ENCODE measurements at places on chromosomes 7 and 10. TPM values are rescaled to one million over a fixed set of nuclear protein-coding genes. Genes with fewer than 3 reads are reported as not detected.

GRCh38 chr10:81724431-81724830, 150.6 kb upstream of the NRG3 start:
- no peak for ATAC-seq

DNA sequence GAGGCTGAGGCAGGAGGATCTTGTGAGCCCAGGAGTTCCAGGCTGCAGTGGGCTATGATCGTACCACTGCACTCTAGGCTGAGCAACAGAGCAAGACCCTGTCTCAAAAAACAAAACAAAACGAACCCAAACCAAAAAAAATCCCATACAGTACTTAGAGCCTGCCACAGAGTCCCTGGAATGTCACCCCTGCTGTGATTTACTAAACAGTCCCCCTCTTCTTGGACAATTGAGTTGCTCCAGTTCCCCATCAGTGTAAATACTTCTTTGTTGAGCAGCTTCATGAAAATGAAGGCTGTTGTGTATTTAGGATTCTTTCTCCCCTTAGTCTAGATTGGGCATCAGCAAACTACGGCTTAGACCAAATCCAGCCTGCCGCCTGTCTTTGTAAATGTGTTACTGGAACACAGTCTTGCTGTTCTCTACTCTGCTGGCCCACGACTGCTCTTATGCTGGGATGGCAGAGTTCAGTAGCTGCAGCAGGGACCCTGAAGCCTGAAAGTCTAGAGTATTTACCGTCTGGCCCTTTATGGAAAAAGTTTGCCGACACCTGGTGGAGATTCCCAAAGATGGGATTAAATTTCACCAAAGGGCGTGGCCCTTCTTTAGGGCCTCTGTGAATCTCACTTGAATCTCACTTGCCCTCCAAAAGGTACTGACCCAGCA, 57.8 kb downstream of the PALD1 start:
- ATAC-seq = no peak

DNA sequence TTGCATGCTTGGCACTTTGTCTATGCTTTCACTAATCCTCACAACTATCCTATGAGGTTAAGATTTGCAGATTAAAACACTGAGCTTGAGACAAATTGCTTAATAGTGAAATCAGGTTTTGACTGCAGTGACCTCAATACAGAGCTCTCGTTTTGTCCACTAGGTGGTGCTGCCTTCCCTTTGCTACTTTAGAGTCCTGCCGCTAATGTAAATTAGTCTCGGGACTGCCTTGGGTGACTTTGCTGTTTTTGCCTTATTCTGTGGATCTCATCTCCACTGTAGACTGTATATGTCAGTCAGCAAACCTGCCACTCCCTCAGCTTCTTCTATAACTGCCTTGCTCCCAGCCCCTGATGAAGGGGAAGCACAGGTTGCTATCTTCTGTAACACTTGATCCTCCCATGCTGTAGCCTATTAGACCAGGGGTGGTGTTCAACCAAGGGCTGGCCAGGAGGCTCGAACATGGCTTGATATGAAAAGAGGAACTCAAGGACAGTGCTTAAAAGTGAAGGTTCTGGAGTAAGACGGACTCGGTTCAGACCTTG, 26.0 kb downstream of the ASB4 start:
- ATAC-seq = peak; percentile 81

- ATAC-seq = no peak
Observed at GRCh38 chr7:9752033-9752432, 1221.6 kb upstream of the PHF14 start.

DNA sequence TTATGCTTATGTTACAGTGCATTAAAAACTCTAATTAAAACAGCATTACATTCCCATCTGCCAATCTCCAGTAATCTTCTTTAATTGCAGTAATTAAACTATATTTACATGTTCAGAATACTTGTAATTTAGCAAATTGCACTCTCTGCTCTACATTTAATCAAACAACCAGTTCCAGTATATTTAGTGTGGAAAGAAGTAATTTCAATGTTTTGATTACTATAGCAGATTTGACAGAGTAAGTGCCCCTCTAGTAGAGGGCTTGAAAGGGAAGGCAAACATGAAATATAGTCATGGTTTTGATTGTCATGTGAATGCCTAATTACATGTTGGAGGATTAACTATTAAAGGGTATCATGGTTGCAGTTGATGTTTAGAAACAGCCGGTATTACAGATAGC, 739.7 kb downstream of the AUTS2 start:
- no peak for ATAC-seq

GRCh38 chr10:105206616-105207015, 565.5 kb downstream of the SORCS3 start:
- ATAC-seq = no peak

DNA sequence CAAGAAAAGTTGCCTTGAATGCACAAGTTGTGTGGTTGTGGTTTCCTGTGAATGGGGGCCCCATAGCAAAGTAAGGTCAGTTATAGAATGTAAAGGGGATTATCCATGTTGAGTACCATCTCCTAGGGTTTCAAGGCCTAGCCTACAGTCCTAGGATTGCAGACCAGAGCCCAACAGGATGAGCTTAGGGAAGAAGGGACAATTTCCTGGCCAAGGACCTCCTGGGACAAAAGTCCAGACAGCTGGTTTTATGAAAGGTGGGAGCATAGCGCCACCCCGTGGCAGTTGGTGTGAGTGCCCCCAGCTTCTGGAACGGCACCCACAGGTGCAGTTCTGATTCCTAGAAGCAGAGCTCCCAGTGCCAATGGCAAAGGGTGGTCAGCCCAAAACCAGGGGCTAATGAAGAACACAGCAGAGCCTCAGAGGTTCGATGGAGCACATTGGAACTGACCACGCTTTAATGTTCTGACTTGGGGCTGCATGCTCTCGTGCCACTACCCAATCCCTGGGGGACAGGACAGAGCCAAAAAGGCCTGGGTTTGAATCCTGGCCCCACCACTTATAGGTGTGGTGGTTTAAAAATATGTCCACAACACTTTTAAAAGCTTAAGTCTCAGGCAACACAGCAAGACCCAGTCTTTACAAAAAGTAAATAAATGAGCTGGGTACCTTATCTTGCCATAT, 25.8 kb upstream of the TMEM120A start:
- ATAC-seq = peak; percentile 78

GRCh38 chr10:106139915-106140314, 1024.6 kb downstream of the SORCS1 start:
- ATAC-seq = no peak

GRCh38 chr7:90892213-90892612, 296.1 kb downstream of the CDK14 start:
- ATAC-seq = no peak

DNA sequence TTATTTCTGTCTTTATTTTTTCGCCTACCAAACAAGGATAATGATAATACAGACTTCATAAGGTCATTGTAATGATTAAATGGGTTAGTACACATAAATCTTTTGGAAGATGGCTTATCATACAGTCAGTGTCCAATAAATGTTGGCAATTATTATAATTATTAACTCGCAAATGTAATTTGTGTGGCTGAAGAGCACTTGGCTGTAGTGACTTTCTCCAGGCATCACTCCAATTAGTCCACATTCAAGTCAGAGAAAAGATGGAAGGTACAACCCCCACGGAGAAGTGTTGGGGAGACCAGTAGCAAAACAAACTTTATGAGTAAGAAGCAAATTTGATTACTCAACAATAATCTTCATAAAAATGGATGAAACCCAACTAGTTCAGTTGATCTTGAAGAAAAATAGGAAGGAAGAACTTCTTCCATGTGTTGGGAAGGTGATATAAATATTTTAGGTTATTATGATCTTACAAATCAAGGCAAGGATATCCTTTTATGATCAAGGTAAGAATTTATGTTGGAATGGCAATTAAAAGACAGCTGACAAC, 5.1 kb downstream of the AOAH start:
- ATAC-seq = no peak

DNA sequence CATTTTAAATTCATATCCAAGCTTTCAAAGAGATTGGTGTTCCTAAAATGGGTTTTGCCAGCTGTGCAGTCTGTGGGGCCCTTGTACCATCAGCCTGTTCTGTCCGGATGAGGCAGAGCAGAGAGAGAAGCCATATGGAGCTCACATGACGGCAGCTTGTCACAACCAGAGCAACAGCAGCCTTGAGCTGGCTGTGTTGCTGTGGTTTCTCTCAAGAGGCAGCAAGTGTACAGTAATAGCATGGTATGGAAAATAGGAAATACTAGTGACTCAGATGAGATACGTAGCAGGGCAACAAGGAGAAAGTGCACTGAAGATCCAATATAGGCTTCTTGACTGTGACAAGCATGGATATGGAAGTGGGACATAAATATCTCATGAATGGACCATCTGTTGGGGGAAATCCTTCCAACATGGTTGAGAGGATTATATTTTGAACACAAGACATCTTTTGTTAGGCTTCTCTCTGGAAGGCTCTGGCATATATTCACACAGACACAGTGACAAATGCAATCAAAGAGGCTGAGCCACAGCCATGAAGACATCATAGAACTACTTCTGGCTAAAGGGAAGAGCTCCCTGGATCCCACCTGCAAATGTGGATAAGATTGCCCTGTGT, 251.0 kb upstream of the TAC1 start:
- no peak for ATAC-seq

DNA sequence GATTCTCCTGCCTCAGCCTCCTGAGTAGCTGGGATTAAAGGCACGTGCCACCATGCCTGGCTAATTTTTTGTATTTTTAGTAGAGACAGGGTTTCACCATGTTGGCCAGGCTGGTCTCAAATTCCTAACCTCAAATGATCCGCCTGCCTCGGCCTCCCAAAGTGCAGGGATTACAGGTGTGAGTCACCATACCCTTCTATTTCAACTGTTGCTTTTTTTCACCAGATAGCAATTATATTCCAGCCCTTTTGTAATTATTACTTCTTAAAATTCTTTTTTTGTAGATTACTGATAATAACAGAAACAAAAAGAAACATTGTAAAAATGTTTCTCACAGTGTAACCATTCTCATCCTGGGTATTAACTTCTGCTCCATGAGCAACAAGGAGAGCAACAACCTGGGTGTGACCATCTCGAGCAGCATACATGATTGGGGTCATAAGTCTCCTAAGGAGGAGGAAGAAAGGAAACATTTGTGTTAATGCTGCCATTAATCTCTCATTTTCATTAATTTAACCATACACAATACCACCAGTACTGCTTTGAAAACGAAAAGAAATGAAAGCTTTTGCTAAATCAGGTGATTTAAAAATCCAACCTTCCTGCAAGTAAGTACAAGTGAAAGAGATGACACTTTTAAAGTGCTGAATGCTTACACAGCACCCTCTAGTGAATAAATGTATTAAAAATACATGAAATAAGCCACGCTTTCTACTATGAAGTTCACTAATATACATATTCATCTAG, 41.8 kb downstream of the ASZ1 start:
- peak; percentile 38 for ATAC-seq

Gene ADAMTS14
- total RNA-seq = 0.64 TPM

Gene LOXL4
- total RNA-seq = 1.1 TPM

Gene CCL24
- 0.56 TPM for total RNA-seq

Gene GDI2
- total RNA-seq = 164 TPM

Gene ITGB8
- total RNA-seq = 16.3 TPM
